ENCODE measurements at places on chromosomes 1 and 21.

GRCh38 chr21:26007951-26008498, 162.5 kb downstream of the APP start:
- no peak for DNase-seq

DNA sequence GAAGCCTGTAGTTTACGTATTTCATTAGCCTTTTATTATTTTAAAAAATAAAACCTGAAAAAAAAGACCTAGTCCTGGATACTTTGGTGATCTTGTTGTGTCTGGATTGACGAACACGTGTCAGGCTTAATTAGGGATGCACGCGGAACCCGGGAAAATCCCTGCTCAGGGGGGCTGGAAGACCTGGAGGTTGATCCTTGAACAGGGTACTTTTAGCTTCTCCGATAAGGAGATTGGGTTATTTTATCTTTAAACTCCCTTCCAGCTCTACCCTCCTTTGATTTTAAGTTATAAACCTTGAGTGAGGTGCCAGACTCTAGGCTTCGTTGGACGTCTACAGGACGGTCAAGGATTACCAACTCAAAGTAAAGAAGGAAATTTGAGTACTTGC, 552 bp upstream of the ZNF691 start:
- no peak for DNase-seq

GRCh38 chr1:220702733-220703270, 12.6 kb downstream of the C1orf115 start:
- no peak for DNase-seq

DNA sequence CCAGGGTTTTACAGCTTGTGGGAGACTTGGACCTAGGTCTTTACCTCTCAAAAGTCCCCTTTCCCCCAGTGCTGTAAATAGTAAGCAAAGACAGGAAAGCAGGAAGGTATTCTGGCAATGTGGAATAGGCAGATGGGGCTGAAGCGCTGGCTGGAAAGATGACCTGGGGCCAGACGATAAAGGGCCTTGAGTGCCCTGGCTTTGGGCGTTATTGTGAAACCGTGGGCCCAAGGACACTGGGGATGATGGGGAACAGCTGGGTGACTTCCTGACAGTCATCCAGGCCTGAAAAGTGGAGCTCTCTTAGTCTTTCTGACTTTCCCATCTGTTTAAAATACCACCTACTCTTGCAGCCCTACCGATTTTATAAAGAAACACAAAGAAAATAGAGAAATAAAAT, 16.3 kb downstream of the URB2 start:
- DNase-seq: no peak

DNA sequence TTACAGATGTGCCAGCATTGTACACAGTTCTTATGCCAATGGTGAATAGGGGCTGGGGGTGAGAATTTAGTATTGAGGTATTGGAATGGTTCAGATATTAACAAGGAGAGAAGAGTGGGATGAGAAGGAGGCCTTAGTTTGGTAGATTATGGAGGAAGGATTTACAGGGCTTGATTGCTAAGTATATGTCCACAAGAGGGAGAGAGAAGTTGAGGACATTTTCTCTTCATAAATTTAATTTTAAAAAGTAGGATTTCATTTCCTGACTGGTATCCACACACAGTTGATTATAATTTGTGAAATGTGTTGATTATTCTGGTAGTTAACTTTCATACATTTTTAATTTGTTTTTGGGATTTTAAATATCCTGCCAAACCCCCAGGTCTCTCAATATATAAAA, 213.0 kb downstream of the ADGRL2 start:
- no peak for DNase-seq

DNA sequence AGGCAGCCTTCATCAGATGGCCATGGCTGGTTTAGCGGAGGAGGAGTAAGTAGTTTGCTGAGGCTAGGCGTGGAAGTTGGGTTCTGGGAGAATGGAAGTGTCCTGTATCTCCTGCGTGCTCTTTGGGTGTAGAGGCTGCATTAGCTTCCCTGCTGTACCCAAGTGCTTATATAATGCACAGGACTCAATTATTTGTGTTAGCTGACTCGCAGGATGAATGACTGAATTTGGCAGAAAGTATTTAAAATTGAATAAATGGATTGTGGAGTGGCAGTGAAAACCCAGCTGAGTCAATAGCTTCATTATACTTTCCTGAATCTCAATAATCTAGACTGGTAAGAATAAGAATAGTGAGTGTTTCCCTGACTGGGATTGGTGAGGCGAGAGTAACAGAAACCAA, 13.8 kb downstream of the DNTTIP2 start:
- no peak for DNase-seq

- no peak for DNase-seq
These were observed 71.1 kb upstream of the ZNF281 start for GRCh38 chr1:200480964-200481363.

- peak; percentile 45 for DNase-seq
These were observed 4.8 kb downstream of the SARS1 start for GRCh38 chr1:109218516-109218915.

DNA sequence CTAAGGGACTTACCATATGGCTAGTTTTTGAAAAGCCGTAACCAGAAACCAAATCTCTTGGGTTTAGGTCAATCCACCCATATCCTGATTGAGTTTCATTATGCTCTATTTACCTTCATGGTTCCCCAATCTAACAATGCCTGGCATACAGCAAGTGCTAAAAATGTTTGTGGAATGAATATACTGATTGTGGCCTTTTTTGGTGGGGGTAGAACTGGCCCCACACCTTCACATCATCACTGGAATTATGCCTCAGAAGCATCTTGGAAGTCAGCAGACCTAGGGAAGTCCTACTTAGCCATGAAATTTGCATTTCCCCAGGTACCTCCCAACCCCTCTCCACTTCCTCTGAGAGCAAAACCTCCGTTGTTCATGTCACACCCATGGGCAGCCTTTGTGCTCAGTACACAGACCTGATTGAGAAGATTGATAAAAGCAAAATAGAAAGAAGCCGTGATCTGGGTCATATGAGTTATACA, 17.8 kb upstream of the SLAMF1 start:
- DNase-seq: no peak

DNA sequence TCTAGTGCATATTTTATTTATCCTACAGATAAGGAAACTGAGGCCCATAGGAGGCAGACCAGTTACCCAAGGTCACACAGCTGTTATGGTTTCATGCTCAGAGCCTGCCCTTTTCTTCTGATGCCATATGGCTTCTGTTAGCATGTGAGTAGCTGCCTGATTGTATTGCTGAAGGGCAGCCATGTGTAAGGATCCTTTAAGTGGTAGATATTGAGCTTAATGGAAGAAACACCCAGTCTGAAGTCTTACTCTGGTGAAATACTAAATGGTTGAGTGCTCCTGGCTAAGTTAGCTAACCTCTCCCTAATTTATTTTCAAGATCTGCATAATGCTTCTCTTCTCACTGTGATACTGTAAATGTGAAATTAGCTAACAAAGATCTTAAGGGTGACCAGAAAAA, 30.9 kb downstream of the ADAMTS5 start:
- no peak for DNase-seq

DNA sequence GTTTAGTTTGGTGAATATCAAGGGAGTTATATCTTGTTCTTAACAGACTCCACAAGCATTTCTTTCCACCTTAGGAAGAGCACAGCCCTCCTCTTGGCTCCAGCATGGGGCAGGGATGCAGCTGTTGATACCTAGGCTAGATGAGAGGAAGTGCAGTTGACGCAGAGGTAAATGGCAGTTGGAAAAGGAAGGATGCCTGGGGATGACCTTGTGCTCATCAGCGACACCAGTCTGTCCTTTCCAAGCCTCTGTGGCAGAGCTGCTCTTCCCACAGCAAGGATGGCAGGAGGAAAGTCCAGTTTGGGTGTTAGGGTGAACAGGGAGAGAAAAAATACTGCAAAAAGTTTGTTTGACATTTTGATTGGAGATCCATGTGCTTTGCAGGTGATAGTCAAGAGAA, 6.2 kb downstream of the PROX1 start:
- no peak for DNase-seq

DNA sequence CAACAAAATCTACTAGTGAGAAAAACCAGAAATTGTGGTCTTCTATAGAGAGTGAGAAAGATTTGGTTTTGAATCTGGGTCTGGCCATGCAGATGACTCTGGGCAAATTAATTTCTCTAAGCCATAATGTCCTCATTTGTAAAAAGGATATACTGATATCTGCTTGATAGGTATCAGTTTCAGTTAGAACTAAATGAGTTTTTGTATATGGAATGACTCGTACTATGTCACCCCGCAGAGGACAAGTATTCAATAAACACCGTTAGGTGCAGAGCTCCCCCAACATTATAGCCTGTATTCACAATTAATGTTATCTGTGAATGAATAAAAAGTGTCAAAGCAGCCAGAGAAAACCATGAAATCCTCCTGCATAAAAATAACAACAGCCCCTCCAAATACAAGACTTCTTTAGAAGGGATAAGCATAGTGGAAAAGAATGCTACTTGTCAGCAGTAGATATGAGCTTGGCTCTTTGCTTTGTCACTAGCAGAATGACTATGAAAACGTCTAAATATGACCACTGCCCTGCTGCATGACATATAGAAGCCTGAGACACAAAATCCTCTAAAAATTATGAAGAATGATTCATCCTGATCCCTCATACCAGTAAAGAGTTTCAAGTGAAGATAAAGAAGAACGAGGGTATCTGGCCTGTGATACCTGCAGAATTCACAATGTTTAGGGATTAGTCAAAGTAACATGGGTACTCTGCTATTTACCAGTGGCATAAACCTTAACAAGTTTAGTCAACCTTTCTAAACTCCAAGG, 17.8 kb downstream of the SCAF4 start:
- no peak for DNase-seq

GRCh38 chr1:173149887-173150286, 57.2 kb downstream of the TNFSF4 start:
- peak; percentile 24 for DNase-seq

GRCh38 chr1:1437904-1438376, 2.5 kb downstream of the VWA1 start:
- DNase-seq: no peak

DNA sequence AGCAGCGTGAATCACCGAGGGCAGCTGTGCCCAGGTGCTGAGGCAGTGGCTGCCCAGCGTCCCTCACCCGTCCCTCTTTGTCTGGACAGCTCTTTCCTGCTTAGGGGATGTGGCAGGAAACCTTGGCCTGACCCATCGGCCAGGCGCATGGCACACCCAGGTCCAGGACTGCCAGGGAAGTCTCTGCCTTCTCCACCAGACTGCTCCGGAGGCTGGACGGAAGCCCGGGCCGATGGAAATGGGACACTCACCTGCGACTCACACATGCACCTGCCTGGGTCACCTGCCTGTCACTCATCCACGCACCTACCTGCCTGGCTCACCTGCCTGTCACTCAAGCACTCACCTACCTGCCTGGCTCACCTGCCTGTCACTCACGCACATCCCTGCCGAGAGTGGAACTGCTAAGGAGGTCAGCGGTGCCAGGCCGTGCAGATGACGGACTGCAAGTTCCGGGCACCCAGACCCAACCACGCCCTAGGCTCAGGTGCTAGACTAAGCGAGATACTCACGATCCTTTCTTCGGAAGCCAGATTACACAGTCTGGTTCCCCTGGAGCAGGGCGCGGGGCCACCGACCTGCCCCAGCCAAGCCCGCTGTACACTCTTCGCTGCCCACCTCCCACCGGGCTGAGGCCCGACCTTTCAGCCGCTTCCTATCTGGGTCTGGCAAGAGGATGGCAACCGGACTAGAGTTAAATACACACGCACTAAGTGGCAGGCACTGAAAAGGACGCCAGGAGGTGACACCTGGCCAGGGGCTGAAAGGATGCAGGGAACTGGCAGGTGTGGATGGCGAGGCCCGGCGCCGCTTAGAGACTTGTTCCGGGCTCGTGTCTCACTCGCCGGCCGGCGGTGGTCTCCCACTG, 1.1 kb downstream of the UBE2J2 start:
- no peak for DNase-seq

- DNase-seq: no peak
These were observed 141.2 kb downstream of the PGBD5 start for GRCh38 chr1:230284891-230285290.

DNA sequence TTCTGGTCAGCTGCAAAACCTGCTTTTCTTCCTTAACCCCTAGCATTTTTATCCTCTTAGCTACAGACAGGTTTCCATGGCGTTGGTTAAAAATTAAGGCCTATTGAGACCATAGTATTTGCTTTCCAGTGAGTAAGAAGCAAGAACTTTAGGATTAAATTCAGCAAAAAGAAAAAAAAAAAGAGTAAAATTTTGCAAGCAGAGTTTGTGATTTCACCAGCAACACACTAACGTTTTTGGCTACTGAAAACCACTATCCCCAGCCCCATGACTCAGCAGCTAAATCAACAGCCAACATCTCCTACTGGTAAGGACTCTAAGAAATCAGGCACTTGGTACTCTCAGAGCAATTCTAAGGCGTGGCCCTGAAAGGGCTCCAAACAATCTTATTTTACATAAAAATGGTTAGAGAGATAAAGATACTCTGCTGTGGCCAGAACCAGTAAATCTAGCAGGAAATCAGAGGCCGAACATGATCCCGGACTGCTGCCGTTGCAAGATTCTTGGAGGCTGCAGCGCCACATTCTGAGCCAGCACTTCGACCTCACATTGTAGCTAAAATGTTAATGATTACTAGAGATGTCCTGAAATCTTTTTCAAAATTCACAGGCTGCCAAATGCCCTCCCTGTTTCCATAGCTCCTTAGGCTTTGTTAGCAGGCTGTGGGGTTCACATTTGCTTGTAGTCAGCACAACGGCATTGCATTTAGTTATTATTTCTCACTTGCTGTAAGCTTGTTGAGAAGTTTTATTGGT, 1.6 kb upstream of the ENO1 start:
- peak; percentile 48 for DNase-seq

DNA sequence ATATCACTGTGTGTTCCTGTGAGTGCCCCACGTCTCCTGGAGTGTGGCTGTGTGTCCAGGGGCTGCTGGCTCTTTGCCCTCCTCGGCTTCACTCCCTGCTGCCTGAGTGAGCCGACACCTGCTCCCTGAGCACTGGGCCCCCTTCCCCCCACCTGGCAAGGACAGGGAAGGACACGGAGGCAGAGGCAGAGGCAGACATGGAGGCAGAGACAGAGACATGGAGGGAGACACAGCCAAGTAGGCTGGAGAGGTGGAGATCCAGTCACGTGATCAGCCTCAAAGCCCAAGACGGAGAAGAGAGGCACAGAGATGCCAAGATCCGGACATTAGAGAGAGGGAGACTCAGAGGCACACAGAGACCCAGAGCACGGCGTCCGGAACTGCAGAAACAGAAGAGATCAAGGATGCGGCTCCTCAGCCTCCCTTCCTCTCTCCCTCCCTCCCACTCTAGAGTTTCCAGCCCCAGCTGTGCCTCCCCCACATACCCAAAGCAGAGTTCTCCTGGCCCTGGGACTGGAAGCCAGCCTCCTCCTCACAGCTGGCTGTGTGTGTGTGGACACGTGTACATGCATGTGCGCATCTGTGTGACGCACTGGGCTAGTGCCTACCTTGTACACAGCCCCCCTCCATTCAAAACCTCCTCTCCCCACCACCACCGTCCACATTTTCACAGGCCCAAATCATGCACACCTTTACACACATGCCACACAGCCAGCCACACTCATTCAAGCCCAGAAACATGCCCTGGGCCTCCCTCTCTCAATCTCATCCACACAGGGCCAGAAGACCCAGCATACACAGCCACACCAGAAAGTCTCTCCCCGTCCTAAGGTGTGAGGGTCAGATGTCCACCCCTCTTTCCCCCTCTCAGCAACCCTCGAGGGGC, 39.1 kb upstream of the WASF2 start:
- peak; percentile 84 for DNase-seq

GRCh38 chr1:82806133-82806532, 1005.4 kb downstream of the ADGRL2 start:
- no peak for DNase-seq

GRCh38 chr1:199954699-199955098, 72.8 kb upstream of the NR5A2 start:
- no peak for DNase-seq

All from left cardiac atrium (tissue), 4 donors.